T-helper 17 cell (primary cell): ENCODE measurements at places on chromosomes 16 and 17. TPM values are rescaled to one million over a fixed set of nuclear protein-coding genes. Genes with fewer than 3 reads are reported as not detected.

The GPR179 gene
- not detected for total RNA-seq

The ZPBP2 gene
- not detected for total RNA-seq

The VPS4A gene
- total RNA-seq, result 43.8 TPM

The MPP3 gene
- not detected for total RNA-seq

The GAST gene
- not detected for total RNA-seq

The RAB26 gene
- total RNA-seq, result 0.21 TPM

The RAB37 gene
- total RNA-seq, result 83.3 TPM

The KRT23 gene
- not detected for total RNA-seq

The RDM1 gene
- total RNA-seq, result not detected

The RNF227 gene
- total RNA-seq, result 1.4 TPM

The ULK2 gene
- total RNA-seq, result 20.8 TPM

The CDH8 gene
- total RNA-seq, result not detected

The SMPD3 gene
- 0.99 TPM for total RNA-seq
